Cortex of kidney (tissue), 1 donor: ENCODE measurements at places on chromosomes 12 and 14.

DNA sequence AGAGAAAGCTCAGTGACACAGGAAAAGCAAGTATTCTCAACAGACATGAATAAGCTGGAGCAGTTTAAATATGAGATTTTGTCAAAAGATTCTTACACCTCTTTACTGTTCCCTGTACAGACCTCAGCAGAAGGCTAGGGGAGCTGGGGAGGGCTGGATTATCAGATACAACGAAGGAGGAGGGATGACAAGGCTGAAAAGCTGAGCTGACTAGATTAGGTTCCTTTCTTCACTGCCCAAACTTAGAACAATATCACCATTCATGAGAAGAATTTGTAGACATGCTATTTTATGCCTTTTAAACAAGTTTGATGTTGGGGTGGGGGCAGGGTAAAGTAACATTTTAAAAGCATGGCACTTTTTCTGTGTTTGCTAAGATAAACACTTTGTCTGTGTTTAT is 611.1 kb downstream of the AACS start:
- no peak for DNase-seq

DNA sequence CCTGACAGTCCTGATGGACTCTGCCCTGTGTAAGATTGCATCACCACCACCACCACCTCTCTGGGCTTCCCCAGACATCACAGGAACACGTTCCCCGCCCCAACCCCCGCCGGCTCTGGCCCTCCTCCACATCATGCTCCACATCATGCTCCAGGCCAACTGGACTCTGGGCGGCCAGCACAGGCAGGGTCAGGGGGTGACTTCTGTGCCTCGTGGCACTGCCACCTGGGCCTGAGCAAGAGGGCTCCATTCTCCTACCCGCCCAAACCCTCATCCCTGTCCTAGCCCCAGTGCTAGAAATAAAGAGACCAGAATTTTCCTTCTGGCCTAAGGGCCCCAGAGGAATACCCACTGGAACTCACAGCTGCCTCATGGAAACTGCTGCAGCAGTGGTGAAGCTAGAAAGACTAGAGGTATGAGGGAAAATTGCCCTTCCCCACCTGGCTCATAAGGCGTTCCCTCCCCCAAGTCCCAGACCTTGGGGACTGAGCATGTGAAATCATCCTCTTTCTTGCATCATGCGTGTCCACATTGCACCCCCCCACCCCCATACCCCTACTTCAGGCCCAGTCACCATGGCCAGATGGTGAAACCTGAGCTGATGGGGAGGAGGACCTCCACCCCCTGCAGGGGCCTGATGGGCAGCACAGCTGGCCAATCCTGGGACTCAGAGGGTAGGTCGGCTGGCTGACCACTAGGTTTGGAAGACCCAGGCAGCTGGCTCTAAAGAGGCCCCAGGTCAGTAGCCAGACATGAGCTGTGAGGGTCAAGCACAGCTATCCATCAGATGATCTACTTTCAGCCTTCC is at the start of gene INHBE:
TSS of gene INHBE (plus strand) at position 742 of the 808 bp plus-strand sequence. CDS start 230 bp downstream, outside the sequence.
- no peak for DNase-seq

- no peak for DNase-seq
These were observed 182.0 kb downstream of the ITPR2 start for GRCh38 chr12:26651036-26651435.

DNA sequence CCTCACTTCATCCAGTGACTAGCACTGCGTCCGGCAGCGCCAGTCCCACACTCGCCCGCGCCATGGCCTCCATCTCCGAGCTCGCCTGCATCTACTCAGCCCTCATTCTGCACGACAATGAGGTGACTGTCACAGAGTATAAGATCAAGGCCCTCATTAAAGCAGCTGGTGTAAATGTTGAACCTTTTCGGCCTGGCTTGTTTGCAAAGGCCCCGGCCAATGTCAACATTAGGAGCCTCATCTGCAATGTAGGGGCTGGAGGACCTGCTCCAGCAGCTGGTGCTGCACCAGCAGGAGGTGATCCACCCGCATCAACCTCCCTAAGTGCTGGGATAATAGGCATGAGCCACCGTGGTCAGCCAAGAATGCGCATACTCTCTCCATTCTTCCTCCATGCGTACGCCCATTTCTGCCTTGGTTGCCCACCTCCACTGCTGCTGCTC is 59.9 kb downstream of the IRF2BPL start:
- DNase-seq, result no peak

GRCh38 chr12:13233830-13234641 is 37.5 kb downstream of the EMP1 start:
- DNase-seq, result no peak
